Activated naive CD4-positive, alpha-beta T cell treated with anti-CD3 and anti-CD28 coated beads for 36 hours (primary cell): ENCODE measurements at places on chromosomes 2 and 18. TPM values are rescaled to one million over a fixed set of nuclear protein-coding genes. Genes with fewer than 3 reads are reported as not detected.

- H3K4me3 ChIP-seq: no peak overlapping the region
- H3K36me3 ChIP-seq: no peaks in the 10 kb centered on the region
- no peak for DNase-seq
- H3K27ac ChIP-seq: no peak overlapping the region
These were observed 147.4 kb downstream of the ZEB2 start for GRCh38 chr2:144372410-144373080.

DNA sequence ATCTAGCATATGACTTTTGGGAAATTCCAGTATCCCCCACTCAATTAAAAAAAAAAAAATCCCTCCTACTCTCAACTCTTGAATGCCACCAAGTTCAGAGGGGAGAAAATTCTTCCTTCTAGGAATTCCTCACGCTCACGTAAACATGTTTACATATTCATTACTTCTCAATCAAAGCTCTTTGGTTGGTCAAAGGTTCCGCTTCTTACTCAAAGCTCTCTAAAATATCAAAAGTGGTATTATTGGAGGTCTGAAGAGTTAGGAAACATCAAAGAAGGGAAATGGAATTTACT is 4.1 kb downstream of the DOCK10 start:
- H3K4me3 ChIP-seq: peak overlapping the region; percentile 67
- peaks cover 27% of the 10 kb centered on the region for H3K36me3 ChIP-seq
- no peak for DNase-seq
- H3K27me3 ChIP-seq: no peaks in the 10 kb centered on the region

GRCh38 chr18:37408676-37409265 is 156.8 kb downstream of the CELF4 start:
- no peaks in the 10 kb centered on the region for H3K36me3 ChIP-seq
- H3K4me1 ChIP-seq: peaks cover 2% of the 10 kb centered on the region
- no peak overlapping the region for H3K27ac ChIP-seq

DNA sequence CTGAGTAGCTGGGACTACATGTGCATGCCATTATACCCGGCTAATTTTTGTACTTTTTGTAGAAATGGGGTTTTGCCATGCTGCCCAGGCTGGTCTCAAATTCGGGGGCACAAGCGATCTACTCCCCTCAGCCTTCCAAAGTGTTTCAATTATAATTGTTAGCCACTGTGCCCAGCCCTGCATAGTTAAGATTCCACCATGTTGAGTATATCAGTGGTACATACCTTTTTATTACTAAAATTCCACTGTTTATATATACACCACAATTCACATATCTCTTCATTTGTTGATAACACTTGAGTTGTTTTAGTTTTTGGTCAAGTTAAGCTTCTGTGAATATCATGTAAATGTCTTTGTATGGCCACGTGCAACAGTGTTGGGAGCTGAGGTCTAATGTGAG is 12.8 kb upstream of the FMNL2 start:
- H3K36me3 ChIP-seq: no peaks in the 10 kb centered on the region
- H3K27me3 ChIP-seq: peaks cover 14% of the 10 kb centered on the region
- DNase-seq: no peak
- no peak overlapping the region for H3K4me3 ChIP-seq
- H3K27ac ChIP-seq: no peak overlapping the region

GRCh38 chr2:199230091-199230490 is 227.6 kb downstream of the SATB2 start:
- no peaks in the 10 kb centered on the region for H3K27me3 ChIP-seq
- H3K27ac ChIP-seq: no peak overlapping the region
- no peak for DNase-seq
- H3K4me1 ChIP-seq: no peaks in the 10 kb centered on the region
- no peak overlapping the region for H3K4me3 ChIP-seq
- H3K36me3 ChIP-seq: no peaks in the 10 kb centered on the region

- no peak overlapping the region for H3K4me3 ChIP-seq
- peaks cover 3% of the 10 kb centered on the region for H3K27me3 ChIP-seq
- DNase-seq: no peak
- no peak overlapping the region for H3K27ac ChIP-seq
- H3K4me1 ChIP-seq: no peaks in the 10 kb centered on the region
These were observed 193.0 kb downstream of the SP3 start for GRCh38 chr2:173772205-173772604.

- H3K27me3 ChIP-seq: peaks cover 9% of the 10 kb centered on the region
- peak; percentile 38 for DNase-seq
- H3K4me3 ChIP-seq: no peak overlapping the region
- H3K4me1 ChIP-seq: no peaks in the 10 kb centered on the region
These were observed 37.5 kb upstream of the SERPINB2 start for GRCh38 chr18:63850020-63850419.

DNA sequence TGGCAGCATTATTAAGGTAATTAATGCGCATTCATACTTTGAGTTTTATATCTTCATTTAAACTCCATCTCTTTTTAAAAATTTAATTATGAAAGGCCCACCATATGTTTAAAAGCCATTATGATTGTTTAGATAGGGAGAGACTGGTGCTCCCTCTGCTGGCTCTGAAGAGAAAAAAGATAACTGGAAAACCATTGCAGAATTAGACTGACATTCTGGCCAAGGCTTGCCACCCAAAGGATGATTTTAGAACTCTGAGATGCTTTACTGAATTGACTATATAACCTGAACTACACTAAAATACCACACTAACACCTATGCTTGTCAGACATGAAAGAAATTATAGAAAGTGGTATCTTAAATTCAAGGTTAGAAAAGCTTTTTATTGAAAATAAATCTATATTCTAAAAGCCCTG is 127.6 kb upstream of the SPOPL start:
- DNase-seq: no peak
- H3K27me3 ChIP-seq: peaks cover 5% of the 10 kb centered on the region
- no peak overlapping the region for H3K4me3 ChIP-seq
- no peaks in the 10 kb centered on the region for H3K36me3 ChIP-seq
- no peaks in the 10 kb centered on the region for H3K4me1 ChIP-seq
- H3K27ac ChIP-seq: no peak overlapping the region

DNA sequence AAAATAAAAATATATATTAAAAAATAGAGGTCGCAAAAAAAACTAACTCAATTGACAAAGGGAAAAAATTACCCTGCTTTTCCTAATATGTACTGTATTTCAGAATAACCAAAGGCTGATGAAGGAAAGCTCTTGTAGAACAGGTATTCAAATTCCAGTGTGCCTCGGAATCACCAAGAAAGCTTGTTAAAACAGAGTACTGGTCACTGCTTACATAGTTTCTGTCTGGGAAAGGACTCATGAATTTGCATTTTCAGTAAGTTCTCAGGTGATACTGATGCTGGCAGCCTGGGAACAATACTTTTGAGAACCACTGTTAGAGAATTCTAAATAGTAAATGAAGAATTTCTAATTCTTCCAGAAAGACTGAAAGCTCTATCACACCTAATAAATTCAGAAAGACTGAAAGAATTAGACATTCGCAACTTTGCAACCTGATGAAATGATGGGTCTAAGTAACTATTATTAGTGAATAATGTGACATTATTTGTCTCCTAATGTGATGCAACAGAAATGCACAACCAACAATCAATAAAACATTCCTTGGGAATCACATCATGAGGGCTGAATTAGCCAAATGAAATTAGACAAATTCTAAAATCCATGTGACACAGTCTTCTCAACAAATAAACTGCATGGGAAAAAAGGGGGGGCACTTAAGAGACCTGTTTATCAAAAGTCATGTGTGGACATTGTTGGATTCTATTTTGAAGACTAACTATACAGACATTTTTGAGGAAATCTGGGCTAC is 21.9 kb downstream of the RPRD1A start:
- H3K27me3 ChIP-seq: no peaks in the 10 kb centered on the region
- H3K4me1 ChIP-seq: peaks cover 52% of the 10 kb centered on the region
- H3K4me3 ChIP-seq: no peak overlapping the region
- no peak for DNase-seq
- H3K36me3 ChIP-seq: peaks cover 19% of the 10 kb centered on the region

- no peak overlapping the region for H3K27ac ChIP-seq
- H3K36me3 ChIP-seq: peaks cover 12% of the 10 kb centered on the region
- no peaks in the 10 kb centered on the region for H3K4me1 ChIP-seq
- DNase-seq: no peak
- H3K27me3 ChIP-seq: no peaks in the 10 kb centered on the region
These were observed 130.1 kb upstream of the DAPL1 start for GRCh38 chr2:158664987-158665386.

DNA sequence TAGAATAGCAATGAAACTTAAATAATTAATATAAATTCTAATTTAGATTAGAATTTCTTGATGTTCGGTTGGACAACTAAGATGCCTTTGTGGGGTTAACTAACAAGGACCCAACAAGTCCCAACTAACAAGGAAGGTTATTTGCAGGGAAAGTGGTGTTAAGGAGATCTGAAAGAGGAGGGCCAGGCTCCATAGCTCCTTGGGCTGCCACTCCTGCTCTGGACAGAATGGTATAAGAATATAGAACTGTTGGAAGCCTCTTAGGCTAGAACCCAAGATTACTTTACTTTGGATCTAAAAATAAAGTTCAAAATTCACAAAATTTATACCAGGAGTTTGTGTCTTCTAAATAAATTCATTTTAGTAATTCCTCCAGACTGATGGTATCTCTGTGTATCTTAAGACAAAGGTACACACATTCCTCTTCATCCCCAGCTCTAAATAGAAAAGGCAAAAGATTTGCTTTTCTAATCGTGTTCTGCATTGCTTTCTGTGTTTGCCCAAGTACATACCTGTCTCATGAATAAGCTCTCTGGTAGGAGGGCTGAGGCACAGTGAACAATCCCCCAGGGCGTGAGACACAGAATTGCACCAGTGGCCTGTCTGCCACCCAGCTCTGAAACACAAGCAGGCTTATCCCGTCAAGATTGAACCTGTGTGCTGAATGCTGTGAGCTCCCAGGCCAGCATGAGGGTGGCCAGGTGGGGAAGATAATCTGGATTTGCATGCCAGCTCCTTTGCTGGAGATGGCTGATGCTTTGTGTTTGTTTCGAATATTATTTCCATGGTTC is 176.0 kb downstream of the ACKR3 start:
- H3K36me3 ChIP-seq: no peaks in the 10 kb centered on the region
- no peak for DNase-seq
- H3K27ac ChIP-seq: no peak overlapping the region
- H3K4me1 ChIP-seq: no peaks in the 10 kb centered on the region
- H3K27me3 ChIP-seq: no peaks in the 10 kb centered on the region
- H3K4me3 ChIP-seq: no peak overlapping the region

GRCh38 chr2:226716126-226716525 is 83.5 kb downstream of the IRS1 start:
- DNase-seq: no peak
- H3K27me3 ChIP-seq: peaks cover 2% of the 10 kb centered on the region
- H3K27ac ChIP-seq: no peak overlapping the region
- no peaks in the 10 kb centered on the region for H3K36me3 ChIP-seq
- no peak overlapping the region for H3K4me3 ChIP-seq

Gene EMILIN1
- 0.29 TPM for total RNA-seq

Gene MC4R
- not detected for total RNA-seq

Gene ALKAL2
- not detected for total RNA-seq

Gene OSR1
- not detected for total RNA-seq
